ENCODE measurements at places on chromosomes 13 and 19.

GRCh38 chr13:23658929-23659541, 88.8 kb downstream of the TNFRSF19 start:
- DNase-seq: no peak

DNA sequence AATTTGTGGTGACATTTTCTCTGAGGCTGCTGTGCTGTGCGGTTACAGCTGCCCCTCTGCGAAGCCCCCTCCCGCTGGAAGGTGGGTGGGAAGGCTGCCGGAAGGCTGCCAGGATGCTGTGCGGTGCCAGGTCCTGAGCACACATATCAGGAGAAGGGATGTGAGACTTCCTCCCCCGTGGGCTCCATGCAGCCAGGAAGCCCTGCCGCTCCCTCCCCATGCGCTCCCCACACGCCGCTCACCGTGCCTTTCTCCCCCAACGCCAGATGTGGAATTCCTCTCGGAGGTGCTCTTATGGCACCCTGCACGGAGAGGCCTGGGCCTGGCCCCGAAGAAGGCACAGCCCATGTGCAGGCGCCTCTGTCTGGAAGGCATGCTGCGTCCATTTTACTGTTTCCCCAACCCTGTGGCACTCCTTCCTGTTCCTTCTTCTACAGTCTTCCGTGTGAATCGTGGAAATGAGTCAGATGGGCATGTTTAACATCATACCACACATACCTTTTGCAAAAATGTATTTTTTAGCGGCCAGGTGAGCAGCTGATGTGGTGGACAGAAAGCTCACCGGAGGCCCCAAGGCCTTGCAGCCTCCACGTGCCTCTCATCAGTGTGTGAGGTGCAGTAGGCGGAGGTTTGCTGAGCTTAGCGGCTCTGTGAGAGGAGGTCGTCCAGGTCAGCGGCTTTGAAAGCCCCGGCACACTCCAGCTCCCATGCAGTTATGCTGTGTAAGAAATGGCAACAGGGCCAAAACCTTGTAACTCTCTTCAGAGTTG, 88.0 kb downstream of the ATP11A start:
- DNase-seq: no peak

DNA sequence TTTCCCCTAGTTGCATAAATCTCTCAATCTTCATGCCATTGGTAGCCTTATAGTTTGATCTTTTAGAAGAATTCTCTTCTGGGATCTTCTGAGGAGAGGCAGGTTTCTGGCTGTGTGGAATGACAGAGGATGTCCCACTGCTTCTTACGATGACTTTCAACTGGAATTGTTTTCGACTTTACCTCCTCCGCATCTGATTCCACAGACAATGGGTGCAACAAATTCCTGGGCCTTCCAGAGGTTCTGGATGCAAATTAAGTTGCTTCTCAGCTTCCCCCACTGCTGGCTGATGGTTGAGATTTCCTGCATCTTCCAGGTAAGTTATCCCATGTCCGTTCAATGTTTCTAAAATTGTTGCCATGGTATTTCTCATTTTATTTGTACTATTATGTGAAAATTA, 142.3 kb upstream of the TSC22D1 start:
- no peak for DNase-seq

GRCh38 chr13:53088871-53089270, 60.3 kb downstream of the OLFM4 start:
- DNase-seq: no peak

- peak; percentile 45 for DNase-seq
Measured at GRCh38 chr19:45164577-45165335, 4.0 kb upstream of the NKPD1 start.

DNA sequence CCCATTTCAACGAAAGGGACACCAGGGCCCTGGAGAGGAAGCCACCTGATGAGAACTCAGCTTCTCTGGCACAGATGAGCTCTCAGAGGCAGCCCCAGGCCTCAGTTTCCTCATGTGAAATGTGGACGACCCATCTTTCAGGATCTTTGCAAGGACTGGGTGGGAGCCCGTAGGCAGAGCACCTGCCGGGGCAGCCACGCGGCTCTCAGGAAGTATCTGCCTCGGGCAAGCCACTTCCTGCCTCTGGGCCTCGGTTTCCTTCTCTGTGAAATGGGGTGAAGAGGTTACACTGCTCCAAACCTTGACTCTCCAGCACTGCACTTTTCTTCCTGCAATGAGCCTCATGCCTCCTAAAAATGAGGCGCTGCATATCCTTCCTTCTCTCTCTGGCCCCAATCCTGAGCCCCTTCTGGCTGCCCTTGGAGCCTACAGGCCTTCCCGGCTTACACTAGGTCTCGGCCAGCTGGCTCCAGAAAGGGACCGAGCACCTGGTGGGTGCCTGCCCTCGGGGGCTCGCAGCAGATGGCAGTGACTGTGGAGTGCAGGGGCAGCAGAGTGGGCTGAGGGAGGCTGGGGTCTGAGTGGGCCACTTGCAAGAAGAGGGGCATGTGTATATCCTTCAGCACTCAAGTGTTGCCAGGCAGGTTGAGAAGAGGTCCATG, 3.5 kb downstream of the SSBP4 start:
- DNase-seq: no peak
